ENCODE measurements at places on chromosomes 4 and X. TPM values are rescaled to one million over a fixed set of nuclear protein-coding genes. Genes with fewer than 3 reads are reported as not detected.
A peak's percentile ranks its signal among the peaks of the same experiment; 100 is the strongest.

GRCh38 chrX:28988246-28988645, 401.0 kb downstream of the IL1RAPL1 start:
- no peaks in the 10 kb centered on the region for H3K36me3 ChIP-seq
- no peak for DNase-seq
- H3K27ac ChIP-seq = no peak overlapping the region
- no peak overlapping the region for H3K4me3 ChIP-seq
- H3K4me1 ChIP-seq = no peaks in the 10 kb centered on the region
- H3K27me3 ChIP-seq = no peaks in the 10 kb centered on the region

GRCh38 chr4:3449574-3450534, 8.1 kb downstream of the HGFAC start:
- no peaks in the 10 kb centered on the region for H3K36me3 ChIP-seq
- no peak for DNase-seq
- no peak overlapping the region for H3K4me3 ChIP-seq

DNA sequence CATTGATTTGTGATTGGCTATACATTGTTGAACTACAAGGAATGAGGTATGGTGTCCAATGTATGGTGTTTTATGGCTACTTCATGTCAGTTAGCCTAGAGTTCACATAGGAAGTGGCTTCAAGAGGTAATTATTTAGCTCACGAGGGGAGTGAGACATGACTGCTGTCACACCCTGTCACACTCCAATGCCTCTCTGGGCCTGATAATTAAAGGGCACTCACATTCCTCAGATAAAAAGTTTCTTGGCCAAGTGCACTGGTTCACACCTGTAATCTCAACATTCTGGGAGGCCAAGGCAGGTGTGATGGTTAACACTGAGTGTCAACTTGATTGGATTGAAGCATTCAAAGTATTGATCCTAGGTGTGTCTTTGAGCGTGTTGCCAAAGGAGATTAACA, 65.0 kb upstream of the DDX60 start:
- no peaks in the 10 kb centered on the region for H3K36me3 ChIP-seq
- H3K4me1 ChIP-seq = no peaks in the 10 kb centered on the region
- H3K27ac ChIP-seq = no peak overlapping the region
- no peak for DNase-seq
- H3K4me3 ChIP-seq = no peak overlapping the region
- H3K27me3 ChIP-seq = no peaks in the 10 kb centered on the region

GRCh38 chr4:61877266-61877665, 677.1 kb downstream of the ADGRL3 start:
- no peak overlapping the region for H3K4me3 ChIP-seq
- no peaks in the 10 kb centered on the region for H3K36me3 ChIP-seq
- DNase-seq = no peak
- no peak overlapping the region for H3K27ac ChIP-seq

DNA sequence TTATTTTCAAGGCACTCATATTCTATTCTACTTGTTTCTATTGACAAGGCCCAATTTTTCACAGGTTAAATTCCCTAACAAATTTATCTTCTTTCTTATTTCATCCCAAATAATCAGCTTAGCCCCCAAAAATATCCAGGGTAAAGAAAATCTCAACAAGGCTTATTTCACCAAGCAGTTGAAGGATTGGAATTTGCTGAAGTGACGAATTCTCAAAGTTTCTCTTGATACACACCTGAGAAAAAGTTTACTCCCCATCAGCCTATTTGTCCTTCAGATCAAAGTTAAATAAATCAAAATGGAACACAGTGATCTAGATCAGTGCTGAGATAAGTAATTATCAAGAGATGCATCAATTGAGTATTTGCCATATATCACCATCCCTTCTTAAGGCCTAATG, 106.9 kb downstream of the ATRX start:
- H3K36me3 ChIP-seq = 0 out of 3 replicates have a peak, but pooled peaks cover 8% of the 10 kb centered on the region
- no peak overlapping the region for H3K4me3 ChIP-seq
- H3K4me1 ChIP-seq = no peaks in the 10 kb centered on the region
- DNase-seq = no peak
- H3K27ac ChIP-seq = no peak overlapping the region

GRCh38 chr4:78552389-78553042, 946 bp downstream of the ANXA3 start:
- H3K4me3 ChIP-seq = peak overlapping the region; percentile 50
- H3K4me1 ChIP-seq = peaks cover 10% of the 10 kb centered on the region
- H3K27ac ChIP-seq = no peak overlapping the region
- DNase-seq = no peak
- peaks cover 8% of the 10 kb centered on the region for H3K27me3 ChIP-seq

DNA sequence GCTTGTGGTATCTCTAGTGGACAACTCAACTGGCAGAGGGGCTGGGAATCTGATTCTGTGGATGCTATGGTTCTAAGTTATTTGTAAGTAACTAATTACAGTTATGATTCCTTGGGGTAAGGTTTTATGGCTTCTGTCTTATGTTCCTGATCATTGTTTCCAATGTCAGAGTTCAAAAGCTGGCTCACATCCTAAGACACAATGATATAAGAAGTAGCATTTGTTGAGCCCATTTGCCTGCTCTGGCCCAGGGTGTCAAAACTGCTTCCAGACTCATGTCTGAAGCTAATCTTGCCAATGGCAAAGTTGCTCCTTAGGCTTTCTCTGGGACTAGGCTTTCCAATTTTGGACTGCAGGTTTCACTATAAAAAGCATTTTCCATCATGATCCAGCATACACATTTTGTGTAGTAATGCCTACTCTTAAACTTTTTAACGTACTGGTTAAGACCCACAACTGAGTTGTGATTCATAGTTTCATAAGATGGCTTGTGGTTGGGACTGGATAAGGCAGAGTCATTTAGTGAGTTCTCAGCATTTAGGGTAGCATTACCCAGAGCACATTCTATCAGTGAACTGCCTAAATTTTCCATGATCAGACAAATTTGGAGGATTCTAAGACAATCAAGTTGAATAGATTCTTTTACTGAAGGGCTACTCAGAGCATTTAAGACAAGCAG, 50.0 kb downstream of the CCNI start:
- no peak for DNase-seq
- H3K4me1 ChIP-seq = no peaks in the 10 kb centered on the region
- H3K27me3 ChIP-seq = no peaks in the 10 kb centered on the region
- peaks cover 82% of the 10 kb centered on the region for H3K36me3 ChIP-seq
- H3K27ac ChIP-seq = no peak overlapping the region
- no peak overlapping the region for H3K4me3 ChIP-seq

- H3K27ac ChIP-seq = no peak overlapping the region
- no peaks in the 10 kb centered on the region for H3K27me3 ChIP-seq
- H3K4me3 ChIP-seq = no peak overlapping the region
- H3K36me3 ChIP-seq = no peaks in the 10 kb centered on the region
- no peak for DNase-seq
These were observed 125.1 kb downstream of the CAMK2D start for GRCh38 chr4:113636438-113636818.

DNA sequence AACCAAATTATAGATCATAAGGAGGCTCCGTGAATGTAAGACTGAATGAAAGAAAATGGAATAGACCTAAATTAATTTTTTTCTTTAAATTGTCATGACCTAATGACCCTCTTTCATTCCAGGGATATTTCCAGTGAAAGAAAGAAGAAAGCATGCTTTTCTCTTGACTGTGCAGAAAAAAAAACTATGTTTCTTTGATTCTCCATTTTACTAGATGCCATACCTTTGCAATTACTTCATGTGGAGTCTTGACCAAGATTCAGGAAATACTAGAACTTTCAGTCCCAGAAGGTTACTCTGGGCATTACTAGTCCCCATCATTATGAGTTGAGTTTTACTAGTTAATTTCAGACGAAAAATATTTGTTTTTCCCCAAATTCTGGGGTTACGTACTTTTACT, 6.4 kb upstream of the COMMD8 start:
- no peak overlapping the region for H3K27ac ChIP-seq
- H3K27me3 ChIP-seq = peaks cover 7% of the 10 kb centered on the region
- H3K4me1 ChIP-seq = no peaks in the 10 kb centered on the region
- DNase-seq = no peak

- H3K4me3 ChIP-seq = no peak overlapping the region
- no peaks in the 10 kb centered on the region for H3K36me3 ChIP-seq
- no peak overlapping the region for H3K27ac ChIP-seq
- peak; percentile 43 for DNase-seq
- H3K4me1 ChIP-seq = peaks cover 7% of the 10 kb centered on the region
- H3K27me3 ChIP-seq = no peaks in the 10 kb centered on the region
These were observed 10.3 kb downstream of the CYP4V2 start for GRCh38 chr4:186201535-186202230.

DNA sequence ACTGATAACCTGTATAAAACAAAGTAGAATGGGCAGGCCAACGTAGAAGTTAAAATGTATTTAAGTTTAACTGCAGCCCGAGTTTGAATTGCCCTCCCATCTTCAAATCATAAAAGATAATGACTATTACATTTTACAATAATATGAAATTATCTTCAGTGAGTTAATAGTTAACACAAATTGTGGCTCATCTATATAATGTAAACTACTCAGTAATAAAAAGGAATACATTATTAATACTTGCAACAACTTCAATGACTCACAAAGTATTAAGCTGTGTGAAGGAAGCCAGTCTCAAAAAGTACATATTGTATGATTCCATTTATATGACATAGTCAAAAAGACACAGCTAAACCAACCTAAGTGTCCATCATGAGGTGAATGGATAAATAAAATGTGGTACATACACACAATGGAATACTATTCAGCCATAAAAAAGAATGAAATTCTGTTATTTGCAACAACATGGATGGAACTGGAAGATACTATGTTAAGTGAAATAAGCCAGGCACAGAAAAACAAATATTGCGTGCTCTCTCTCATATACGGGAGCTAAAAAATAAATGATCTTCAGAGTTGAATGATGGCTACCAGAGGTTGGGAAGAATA, 7.8 kb downstream of the PLRG1 start:
- H3K4me1 ChIP-seq = no peaks in the 10 kb centered on the region
- no peak overlapping the region for H3K4me3 ChIP-seq
- no peak overlapping the region for H3K27ac ChIP-seq
- peaks cover 99% of the 10 kb centered on the region for H3K36me3 ChIP-seq
- DNase-seq = no peak

DNA sequence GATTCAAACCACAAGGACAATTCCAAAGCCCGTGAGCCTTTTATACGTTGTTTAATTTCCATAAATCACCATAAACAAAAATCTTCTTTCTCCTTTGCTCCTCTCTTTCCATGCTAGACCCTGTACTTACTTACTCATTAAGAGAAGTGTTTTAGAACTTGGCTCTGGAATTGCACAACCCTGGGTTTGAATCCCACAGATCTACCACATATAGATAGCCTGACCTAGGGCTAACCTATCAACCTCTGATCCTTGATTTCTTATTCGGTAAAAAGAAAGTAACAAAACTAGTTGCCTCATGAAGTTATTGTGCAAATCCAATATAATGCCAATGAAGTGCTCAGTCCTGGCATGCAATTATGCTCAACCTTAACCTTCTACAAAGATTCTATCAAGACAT, 68.8 kb downstream of the ZAR1 start:
- DNase-seq = no peak
- no peaks in the 10 kb centered on the region for H3K27me3 ChIP-seq
- H3K36me3 ChIP-seq = peaks cover 34% of the 10 kb centered on the region
- no peaks in the 10 kb centered on the region for H3K4me1 ChIP-seq
- no peak overlapping the region for H3K4me3 ChIP-seq

DNA sequence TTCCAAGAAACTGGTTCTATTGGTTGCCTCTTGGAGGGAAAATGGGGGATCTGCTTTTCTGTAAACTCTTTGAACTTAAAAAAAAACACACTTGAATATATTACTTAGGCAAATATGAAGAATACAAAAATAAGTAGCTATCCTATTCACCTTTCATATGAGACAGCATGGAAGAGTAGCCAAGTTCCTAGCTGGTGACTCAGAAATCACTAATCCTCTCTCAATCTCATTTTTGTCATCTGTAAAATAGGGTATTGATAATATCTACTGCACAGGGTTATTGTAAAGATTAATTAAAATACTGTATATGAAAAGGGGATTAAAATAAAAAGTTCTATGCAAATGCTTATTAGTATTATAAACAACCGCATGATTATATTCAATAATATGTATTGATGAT, 12.7 kb downstream of the MGARP start:
- peaks cover 14% of the 10 kb centered on the region for H3K4me1 ChIP-seq
- H3K27ac ChIP-seq = no peak overlapping the region
- no peaks in the 10 kb centered on the region for H3K36me3 ChIP-seq
- H3K27me3 ChIP-seq = no peaks in the 10 kb centered on the region
- no peak overlapping the region for H3K4me3 ChIP-seq
- no peak for DNase-seq

DNA sequence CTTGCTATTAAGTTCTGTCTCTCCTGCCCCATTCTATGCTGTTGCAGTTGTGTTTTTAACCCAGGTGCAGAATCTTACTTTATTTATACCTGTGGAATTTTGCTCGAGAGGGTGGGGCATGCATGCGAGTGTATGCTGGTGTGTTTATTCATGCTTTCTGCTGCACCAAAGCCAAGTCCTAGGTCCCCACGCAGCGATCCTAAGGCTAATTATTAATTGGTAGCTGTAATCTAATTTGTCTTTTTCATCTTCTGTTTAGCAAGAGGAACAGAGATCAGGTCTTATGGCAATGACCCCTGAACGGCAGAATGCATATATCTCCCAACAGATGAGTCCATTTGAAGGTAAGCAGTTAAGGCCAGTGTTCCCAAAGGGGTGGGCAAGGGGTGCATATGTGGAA, 58.7 kb upstream of the MTM1 start:
- no peak overlapping the region for H3K4me3 ChIP-seq
- H3K27ac ChIP-seq = no peak overlapping the region
- H3K27me3 ChIP-seq = peaks cover 66% of the 10 kb centered on the region
- H3K36me3 ChIP-seq = no peaks in the 10 kb centered on the region
- H3K4me1 ChIP-seq = peaks cover 5% of the 10 kb centered on the region

DNA sequence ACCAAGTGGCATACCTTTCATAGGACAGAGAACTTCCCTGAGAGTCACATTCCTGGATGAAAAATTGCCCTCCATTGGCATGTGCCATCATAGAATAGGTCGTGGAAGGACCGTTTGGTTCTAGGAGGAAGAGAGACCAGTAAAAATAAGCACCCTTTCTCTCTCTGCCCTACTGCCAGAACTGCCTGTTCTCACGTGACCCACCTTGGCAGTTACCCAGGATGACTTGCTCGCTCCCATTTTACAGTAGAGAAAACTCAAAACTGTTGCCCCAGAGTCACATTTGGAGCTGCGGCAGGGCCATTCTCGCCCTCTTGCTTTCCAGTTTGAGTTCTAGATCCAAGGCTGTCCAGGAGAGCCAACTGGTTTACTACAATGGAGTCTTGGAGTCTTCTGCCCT, 1.1 kb upstream of the NLGN3 start:
- no peaks in the 10 kb centered on the region for H3K27me3 ChIP-seq
- H3K4me3 ChIP-seq = no peak overlapping the region
- H3K36me3 ChIP-seq = peaks cover 36% of the 10 kb centered on the region
- no peak overlapping the region for H3K27ac ChIP-seq
- peaks cover 43% of the 10 kb centered on the region for H3K4me1 ChIP-seq
- DNase-seq = no peak

The EGFL6 gene
- not detected for total RNA-seq

The MAGEA1 gene
- total RNA-seq = 44.1 TPM

The RAB33A gene
- 0.20 TPM for total RNA-seq

The TMEM271 gene
- total RNA-seq = not detected

The COX7B2 gene
- total RNA-seq = 0.47 TPM

The NCAPG gene
- 73.4 TPM for total RNA-seq

The CACNA1F gene
- total RNA-seq = 0.04 TPM

The TSPAN7 gene
- 0.16 TPM for total RNA-seq

Measured in K562 (cell line).